ENCODE measurements at places on chromosomes 3 and 15. TPM values are rescaled to one million over a fixed set of nuclear protein-coding genes. Genes with fewer than 3 reads are reported as not detected.

GRCh38 chr3:182005701-182006100, 294.0 kb downstream of the SOX2 start:
- no peak overlapping the region for H3K4me3 ChIP-seq
- no peaks in the 10 kb centered on the region for H3K36me3 ChIP-seq
- DNase-seq = no peak
- no peaks in the 10 kb centered on the region for H3K27me3 ChIP-seq

DNA sequence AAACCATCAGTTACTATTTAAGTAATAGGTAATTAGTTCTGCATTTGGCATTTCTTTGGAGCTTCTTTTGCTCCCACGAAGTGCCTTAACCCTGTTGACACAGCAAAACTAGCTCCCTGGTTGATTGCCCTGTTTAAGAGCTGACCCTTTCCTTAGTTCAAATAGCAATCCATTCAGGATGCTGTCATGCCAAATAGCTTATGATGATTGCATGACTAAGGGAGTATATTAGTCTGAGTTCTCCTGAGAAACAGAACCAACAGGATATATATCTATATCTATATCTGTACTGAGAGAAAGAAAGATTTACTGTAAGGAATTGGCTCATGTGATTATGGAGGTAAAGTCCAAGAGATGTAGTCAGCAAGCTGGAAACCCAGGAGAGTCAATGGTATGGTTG, 50.3 kb upstream of the SPRED1 start:
- H3K27me3 ChIP-seq = peaks cover 47% of the 10 kb centered on the region
- no peak overlapping the region for H3K4me3 ChIP-seq
- no peak for DNase-seq
- H3K27ac ChIP-seq = no peak overlapping the region
- H3K36me3 ChIP-seq = no peaks in the 10 kb centered on the region

DNA sequence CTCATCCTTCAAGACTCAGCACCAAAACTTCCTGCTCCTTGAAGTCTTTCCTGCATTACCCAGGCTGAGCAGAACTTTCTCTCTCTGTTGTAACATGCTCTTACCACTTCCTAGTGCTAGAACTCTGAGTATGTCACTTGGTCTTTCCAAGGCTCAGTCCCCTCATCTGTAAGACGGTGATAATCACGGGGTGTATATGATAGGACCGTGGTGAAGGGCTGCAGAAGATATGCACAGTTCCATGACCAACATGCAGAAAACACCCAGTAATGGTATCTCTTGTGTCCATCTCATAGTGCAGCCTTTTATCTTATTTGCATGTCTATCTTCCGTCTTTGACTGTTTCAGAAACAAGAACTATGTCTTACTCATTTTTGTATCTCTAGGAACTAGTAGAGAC, 154.5 kb downstream of the ZNF621 start:
- H3K4me1 ChIP-seq = no peaks in the 10 kb centered on the region
- DNase-seq = no peak
- H3K4me3 ChIP-seq = no peak overlapping the region
- peaks cover 28% of the 10 kb centered on the region for H3K27me3 ChIP-seq

Gene VILL
- total RNA-seq = 18.3 TPM
